ENCODE measurements at places on chromosomes 6 and 20. TPM values are rescaled to one million over a fixed set of nuclear protein-coding genes. Genes with fewer than 3 reads are reported as not detected.
A peak's percentile ranks its signal among the peaks of the same experiment; 100 is the strongest.

- H3K4me1 ChIP-seq: no peaks in the 10 kb centered on the region
- no peak for DNase-seq
- H3K36me3 ChIP-seq: no peaks in the 10 kb centered on the region
- H3K4me3 ChIP-seq: no peak overlapping the region
- H3K27me3 ChIP-seq: no peaks in the 10 kb centered on the region
Measured at GRCh38 chr6:144246988-144247387, 38.1 kb upstream of the UTRN start.

DNA sequence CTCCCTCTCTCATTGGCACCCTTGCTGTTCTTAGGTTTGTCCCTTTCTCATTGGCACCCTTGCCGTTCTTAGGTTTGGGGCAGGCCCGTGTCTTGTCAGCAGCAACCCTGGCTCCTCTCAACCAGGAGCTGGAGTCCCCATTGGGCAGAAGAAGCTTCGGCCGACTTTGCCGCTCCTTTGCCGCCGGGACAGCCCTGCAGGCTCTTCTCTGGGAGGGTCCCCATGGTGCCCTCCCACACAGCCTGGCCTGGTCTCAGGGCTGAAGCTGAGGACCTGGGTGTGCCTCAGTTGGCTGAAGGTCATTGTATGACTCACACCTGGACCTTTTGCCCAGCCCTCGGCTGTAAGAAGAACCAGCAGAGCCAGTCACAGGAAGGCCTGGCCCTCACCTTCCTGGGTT, 59.6 kb downstream of the PPP1R14C start:
- H3K27ac ChIP-seq: no peak overlapping the region
- H3K4me3 ChIP-seq: no peak overlapping the region
- H3K4me1 ChIP-seq: no peaks in the 10 kb centered on the region
- DNase-seq: no peak
- H3K27me3 ChIP-seq: no peaks in the 10 kb centered on the region
- H3K36me3 ChIP-seq: no peaks in the 10 kb centered on the region

GRCh38 chr6:116695401-116695800, 14.4 kb downstream of the KPNA5 start:
- H3K27me3 ChIP-seq: no peaks in the 10 kb centered on the region
- no peak overlapping the region for H3K27ac ChIP-seq
- no peak for DNase-seq
- H3K4me1 ChIP-seq: no peaks in the 10 kb centered on the region

- no peaks in the 10 kb centered on the region for H3K36me3 ChIP-seq
- no peaks in the 10 kb centered on the region for H3K4me1 ChIP-seq
- no peak for DNase-seq
- no peaks in the 10 kb centered on the region for H3K27me3 ChIP-seq
- no peak overlapping the region for H3K4me3 ChIP-seq
Measured at GRCh38 chr20:57484772-57485171, 40.2 kb downstream of the CTCFL start.

DNA sequence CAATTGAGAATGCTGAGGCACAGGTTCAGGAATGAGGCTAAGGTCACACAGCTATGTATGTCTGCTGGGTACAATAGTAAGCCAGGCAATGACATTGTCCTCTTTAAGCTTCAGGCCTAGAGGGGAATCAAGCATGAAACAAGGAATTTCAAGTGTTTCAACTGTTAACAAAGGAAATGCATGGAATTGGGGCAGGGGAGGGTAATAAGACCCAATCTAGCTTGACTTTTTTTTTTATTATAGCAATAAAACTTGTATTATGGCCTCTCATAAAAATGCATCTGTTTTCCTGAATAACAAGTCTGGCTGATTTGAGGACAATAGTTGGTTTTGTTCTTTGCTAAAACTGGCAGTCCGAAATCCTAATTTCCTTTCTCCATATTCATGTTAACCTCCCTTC, 336.7 kb downstream of the CBLN4 start:
- H3K4me1 ChIP-seq: no peaks in the 10 kb centered on the region
- DNase-seq: no peak
- no peak overlapping the region for H3K27ac ChIP-seq
- no peaks in the 10 kb centered on the region for H3K36me3 ChIP-seq

GRCh38 chr20:35298264-35298663, 6.0 kb upstream of the FAM83C start:
- H3K27ac ChIP-seq: no peak overlapping the region
- DNase-seq: no peak
- H3K4me1 ChIP-seq: no peaks in the 10 kb centered on the region
- no peaks in the 10 kb centered on the region for H3K36me3 ChIP-seq
- H3K4me3 ChIP-seq: no peak overlapping the region

DNA sequence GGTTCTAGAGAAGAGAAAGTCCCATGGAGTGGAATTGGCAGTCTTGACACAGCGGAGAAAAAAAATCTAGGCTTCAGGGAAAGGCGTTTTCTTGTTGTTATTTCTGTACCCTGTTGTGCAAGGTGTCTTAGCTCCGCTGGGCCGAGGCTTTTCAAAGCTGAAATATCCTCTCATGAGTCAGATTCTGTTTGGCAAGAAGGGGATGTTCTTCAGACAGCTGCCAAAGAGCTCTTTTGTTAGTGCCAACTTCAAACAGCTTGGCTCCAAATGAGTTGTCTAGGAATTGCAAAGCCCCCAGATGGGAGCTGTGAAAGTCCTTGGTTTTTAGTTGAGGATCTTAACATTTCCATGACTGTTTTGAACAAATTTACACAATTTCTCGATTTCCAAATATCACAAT, 45.6 kb downstream of the LRRN4 start:
- no peak overlapping the region for H3K4me3 ChIP-seq
- peak; percentile 66 for DNase-seq
- H3K36me3 ChIP-seq: no peaks in the 10 kb centered on the region
- peak overlapping the region; percentile 36 for H3K27ac ChIP-seq

DNA sequence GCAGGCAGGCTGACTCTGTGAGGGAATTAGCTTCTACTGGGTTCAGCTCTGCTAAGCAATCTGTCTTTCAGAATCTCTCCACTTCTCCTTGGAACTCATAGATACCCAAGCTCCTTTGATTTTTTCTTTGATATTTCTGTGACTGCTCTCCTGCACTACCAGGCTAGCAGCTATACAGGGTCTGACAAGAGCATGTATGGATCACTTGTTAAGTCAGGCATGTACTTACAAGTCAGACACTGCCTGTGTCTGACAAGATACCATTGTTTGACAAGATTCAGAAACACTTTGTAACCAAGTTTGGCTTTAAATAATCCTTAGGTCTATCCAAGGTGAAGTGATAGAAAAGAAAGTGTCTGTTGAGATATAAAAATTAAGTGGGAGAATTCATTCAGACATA, 79.5 kb downstream of the SESN1 start:
- no peaks in the 10 kb centered on the region for H3K27me3 ChIP-seq
- no peak for DNase-seq
- peak overlapping the region; percentile 55 for H3K27ac ChIP-seq
- no peaks in the 10 kb centered on the region for H3K4me1 ChIP-seq

DNA sequence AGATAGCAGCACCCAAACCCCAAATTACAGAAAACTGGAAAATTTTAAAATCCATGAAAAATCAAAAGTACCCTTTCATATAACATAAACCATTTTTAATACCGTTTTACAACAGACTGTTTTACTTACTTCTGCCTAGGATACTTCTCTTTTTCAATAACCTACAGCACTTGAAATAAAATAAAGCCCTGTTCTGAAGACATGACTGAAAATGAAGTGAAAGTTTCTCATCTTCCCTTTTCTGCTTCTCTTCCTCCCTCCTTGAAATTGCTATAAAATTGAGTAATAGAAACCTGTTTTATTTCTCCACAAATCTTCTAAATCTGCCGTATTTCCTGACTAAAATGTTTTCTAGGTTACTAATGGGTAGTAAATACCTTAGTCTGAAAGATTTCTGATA, 20.3 kb downstream of the MMS22L start:
- H3K27me3 ChIP-seq: no peaks in the 10 kb centered on the region
- DNase-seq: no peak
- H3K36me3 ChIP-seq: no peaks in the 10 kb centered on the region
- no peak overlapping the region for H3K27ac ChIP-seq
- no peak overlapping the region for H3K4me3 ChIP-seq

DNA sequence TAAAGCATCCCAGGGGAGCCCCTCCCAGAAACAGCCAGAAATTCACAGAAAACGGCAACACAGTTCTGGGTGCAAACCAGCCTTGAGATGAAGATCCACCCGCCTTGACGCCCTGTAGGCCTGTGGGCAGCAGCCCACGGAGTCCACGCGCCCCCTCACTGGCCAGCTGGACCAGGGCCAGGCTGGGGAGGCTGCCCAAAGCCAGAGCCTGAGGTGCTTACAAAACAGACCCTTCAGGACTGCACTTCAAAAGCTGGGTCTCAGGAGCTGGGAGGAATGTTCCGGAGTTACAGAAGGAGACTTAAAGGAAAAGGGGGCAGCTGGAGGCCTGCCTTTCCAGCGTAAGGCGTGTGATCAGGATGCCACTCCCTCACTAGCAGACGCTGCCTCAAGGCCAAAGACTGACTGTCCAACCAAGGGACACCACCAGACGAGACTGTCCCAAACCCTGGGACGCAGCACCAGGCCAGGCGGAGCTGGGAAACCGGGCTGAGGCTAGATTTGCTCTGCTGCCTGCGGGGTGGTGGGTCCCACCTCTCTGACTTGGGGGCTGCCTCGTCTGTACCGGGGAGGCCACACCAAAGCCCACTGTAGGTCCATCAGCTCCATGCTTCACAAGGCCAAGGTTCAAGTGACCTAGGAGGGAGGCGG, 48.1 kb downstream of the RRBP1 start:
- H3K27ac ChIP-seq: peak overlapping the region; percentile 77
- no peak for DNase-seq
- H3K4me3 ChIP-seq: no peak overlapping the region
- no peaks in the 10 kb centered on the region for H3K36me3 ChIP-seq

DNA sequence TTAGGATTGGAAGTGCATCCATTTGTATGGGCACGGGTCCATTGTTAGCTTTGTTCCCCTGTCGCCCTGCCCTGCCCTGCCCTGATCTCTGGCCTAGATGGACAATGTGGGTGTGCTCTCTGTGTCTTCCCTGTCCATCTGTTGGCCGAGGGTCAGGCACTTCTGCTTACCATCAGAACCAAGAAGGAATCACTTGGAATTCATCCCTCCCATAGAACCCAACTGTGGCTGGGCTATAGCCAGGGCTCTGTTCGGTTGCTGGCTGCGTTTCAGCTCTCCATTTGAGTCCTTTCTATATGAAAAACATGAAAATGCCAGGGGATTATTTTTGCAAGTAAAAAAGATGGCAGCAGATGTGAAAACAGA, 26.6 kb upstream of the TULP4 start:
- H3K4me1 ChIP-seq: peaks cover 14% of the 10 kb centered on the region
- H3K27ac ChIP-seq: peak overlapping the region; percentile 76
- no peak overlapping the region for H3K4me3 ChIP-seq

DNA sequence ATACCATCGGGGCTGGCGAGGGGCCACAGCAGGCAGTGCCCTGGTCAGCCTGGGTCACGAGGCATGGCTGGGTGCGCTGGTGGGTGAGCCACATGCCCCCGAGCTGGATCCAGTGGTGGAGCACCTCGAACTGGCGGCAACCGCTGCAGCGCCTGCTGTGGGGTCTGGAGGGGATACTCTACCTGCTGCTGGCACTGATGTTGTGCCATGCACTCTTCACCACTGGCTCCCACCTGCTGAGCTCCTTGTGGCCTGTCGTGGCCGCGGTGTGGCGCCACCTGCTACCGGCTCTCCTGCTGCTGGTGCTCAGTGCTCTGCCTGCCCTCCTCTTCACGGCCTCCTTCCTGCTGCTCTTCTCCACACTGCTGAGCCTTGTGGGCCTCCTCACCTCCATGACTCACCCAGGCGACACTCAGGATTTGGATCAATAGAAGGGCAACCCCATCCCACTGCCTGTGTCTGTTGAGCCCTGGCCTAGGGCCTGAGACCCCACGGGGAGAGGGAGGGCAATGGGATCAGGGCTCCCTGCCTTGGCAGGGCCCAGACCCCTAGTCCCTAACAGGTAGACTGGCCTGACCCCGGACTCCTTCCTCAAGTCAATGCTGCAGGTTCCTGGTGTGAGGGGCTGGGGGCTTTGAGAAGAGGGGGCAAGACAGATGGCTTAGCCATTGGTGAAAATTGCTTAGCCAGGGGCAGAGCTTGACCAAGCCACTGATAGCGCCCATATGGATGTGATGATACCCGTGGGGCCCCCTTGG, 598 bp downstream of the TMEM239 start:
- DNase-seq: no peak
- no peaks in the 10 kb centered on the region for H3K36me3 ChIP-seq
- H3K4me3 ChIP-seq: no peak overlapping the region
- H3K27ac ChIP-seq: peak overlapping the region; percentile 98
- no peaks in the 10 kb centered on the region for H3K27me3 ChIP-seq
- H3K4me1 ChIP-seq: no peaks in the 10 kb centered on the region

DNA sequence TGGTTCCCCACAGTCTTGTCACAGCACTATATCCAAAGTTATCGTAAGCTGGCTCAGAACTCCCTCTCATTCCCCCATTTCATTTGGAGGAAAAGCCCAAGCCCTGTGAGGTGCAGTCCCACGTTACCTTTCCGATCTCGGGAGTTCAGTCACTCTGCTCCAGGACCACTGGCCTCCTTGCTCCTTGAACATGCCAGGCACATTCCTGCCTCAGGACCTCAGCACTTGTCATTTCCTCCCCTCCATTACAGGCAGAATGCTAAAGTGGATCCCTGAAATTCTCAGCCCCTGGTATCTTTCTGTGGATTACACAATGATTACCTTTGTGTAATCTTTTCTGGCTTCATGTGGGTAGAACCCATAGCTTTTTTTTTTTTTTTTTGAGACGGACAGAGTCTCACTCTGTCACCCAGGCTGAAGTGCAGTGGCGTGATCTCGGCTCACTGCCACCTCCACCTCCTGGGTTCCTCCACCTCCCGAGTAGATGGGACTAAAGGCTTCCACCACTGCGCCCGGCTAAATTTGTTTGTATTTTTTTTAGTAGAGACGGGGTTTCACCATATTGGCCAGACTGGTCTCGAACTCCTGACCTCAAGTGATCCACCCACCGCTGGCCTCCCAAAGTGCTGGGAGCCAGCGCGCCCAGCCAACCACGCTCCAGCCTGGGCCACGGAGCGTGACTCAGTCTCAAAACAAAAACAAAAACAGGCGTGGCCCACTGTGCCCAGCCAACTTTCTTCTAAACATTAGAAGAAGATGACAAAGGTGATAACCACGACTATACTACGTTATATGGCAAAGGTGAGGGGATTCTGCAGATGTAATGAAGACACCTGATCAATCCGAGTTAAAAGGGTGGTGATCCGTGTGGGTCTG, 4.0 kb upstream of the OXT start:
- no peaks in the 10 kb centered on the region for H3K4me1 ChIP-seq
- no peaks in the 10 kb centered on the region for H3K27me3 ChIP-seq
- H3K4me3 ChIP-seq: no peak overlapping the region
- H3K27ac ChIP-seq: no peak overlapping the region
- no peaks in the 10 kb centered on the region for H3K36me3 ChIP-seq

DNA sequence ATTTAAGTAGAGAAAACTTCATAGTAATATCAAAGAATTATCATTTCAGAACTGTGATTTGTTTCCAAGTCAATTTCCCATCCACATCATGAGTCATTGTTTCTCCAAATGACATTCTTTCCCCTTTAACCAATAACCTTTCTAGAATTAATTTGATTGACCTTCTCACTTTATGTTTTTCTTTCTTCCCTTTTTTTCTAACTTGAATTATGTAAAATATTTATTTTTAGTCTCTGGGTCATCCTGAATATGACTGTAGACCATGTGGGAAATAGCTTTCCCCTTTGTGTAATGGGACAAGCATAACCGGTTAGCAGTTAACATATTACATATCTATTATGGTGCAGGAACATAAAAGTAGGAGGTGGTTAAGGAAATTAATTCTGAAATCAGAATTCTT, 291.1 kb downstream of the GJA1 start:
- H3K4me3 ChIP-seq: no peak overlapping the region
- H3K4me1 ChIP-seq: no peaks in the 10 kb centered on the region
- no peak overlapping the region for H3K27ac ChIP-seq
- H3K27me3 ChIP-seq: no peaks in the 10 kb centered on the region
- no peaks in the 10 kb centered on the region for H3K36me3 ChIP-seq

GMNN gene
- 8.7 TPM for total RNA-seq

LTA gene
- 0.30 TPM for total RNA-seq

LBP gene
- total RNA-seq: not detected

OR2B6 gene
- total RNA-seq: not detected

FAM209B gene
- total RNA-seq: 0.79 TPM
